ENCODE measurements at places on chromosomes 13 and 19.

DNA sequence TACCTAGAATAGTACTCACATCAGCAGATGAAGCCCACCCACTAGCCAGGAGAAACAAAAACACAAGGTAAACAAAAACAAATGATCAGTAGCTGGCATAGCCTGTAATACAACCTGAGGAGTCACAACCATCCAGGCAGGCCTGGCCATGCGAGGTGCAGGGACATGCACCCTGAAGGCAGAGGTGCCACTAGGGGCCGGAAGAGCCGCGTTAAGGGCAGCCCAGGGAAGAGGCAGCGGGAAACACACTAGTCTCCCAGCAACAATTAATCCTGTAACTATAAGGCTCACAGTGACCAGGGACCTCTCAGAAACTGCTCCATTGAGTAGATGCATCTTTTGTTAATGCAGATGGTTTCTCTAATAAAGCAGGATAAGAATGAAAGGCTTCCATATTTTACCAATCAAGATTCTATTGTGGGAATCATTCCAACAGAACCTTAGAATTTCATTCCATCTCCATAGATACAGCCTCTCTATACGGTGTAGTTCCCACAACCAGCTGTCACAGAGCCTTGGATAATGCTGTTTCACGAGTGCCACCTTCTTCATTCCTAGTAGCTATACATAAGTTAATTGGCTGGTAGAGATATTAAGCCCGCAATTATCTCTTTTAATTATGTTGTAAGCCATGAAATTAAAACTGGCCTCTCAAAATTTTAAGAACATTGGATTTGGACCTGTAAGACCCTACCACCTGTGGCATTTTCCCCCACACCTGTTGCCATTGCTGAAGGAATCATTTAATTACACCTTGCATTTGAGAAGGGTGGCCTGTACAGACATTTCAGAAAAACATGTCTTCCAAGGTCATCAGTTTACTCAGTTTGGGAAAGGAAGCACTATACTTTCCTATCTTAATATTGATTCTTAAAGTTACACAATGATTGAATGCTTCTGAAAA, 28.7 kb downstream of the ANKRD10 start:
- DNase-seq, result no peak

DNA sequence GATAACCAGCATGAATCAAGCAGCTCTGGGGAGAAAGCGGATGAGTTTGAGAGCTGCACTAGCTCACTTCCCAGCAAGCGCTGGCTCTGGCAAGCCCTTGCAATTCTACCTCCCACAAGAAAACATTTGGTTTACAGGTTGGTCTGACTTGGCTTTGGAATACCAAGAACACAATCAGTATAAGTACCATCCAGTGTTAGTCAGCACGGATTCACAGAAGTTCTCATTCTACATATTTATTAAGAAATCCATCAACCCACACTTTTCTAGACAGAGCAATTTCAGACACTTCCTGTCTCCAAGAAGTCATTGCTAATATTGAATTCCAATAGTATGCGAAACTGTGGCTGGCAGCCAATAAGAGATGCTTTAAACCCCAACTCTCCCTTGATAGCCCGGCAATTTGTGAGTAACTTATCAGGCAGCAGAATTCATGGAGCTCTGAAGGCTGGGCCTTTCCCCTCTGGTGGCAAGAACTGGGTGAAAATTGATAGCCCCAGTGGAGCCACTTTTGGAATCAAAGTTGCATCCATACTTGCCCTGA, 59.4 kb upstream of the WASF3 start:
- DNase-seq, result no peak

- DNase-seq, result no peak
Measured at GRCh38 chr13:97327506-97328221, 105.5 kb downstream of the MBNL2 start.

DNA sequence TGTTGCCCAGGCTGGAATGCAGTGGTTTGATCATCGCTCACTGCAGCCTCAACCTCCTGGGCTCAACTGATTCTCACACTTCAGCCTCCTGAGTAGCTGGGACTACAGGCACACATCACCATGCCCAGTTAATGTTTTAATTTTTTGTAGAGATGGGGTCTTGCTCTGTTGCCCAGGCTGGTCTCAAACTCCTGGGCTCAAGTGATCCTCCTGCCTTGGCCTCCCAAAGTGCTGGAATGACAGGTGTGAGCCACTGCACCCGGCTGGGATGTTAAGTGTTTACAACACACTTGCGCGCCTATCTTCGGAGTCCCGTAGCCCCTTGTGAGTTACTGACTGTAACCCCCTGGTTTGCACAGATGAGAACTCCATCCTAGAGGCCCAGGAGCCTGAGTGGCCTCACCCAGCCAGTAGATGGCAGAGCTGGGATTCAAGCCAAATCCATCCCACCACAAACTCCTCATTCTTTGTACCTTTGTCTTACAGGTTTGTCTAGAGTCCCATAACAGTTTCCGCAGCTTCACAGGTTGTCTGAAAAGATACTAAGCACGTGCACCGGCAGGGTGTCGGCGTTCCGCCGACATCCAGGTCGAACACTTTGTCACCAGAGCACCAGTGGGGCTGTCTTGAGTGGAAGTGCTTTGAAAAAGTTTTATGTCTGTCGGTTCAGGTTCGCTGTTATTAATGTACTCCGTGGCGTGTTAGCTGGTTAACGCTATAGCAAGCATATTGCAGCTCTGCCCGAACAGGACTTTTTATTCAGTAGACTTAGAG, 14.7 kb downstream of the MAG start:
- DNase-seq, result peak; percentile 29

DNA sequence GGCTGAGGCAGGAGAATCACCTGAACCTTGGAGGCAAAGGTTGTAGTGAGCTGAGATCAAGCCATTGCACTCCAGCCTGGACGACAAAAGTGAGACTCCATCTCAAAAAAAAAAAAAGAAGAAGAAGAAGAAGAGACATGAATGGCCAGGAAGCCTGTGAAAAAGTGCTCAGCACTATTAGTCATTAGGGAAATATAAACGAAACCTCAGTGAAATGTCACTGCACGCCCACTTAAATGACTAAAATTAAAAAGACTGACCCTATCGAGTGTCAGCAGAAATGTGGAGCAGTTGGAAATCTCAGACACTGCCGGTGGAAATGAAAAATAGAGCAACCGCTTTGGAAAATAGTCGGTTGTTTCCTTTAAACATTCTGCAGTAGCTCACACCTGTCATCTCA, 5.5 kb upstream of the TYROBP start:
- no peak for DNase-seq

DNA sequence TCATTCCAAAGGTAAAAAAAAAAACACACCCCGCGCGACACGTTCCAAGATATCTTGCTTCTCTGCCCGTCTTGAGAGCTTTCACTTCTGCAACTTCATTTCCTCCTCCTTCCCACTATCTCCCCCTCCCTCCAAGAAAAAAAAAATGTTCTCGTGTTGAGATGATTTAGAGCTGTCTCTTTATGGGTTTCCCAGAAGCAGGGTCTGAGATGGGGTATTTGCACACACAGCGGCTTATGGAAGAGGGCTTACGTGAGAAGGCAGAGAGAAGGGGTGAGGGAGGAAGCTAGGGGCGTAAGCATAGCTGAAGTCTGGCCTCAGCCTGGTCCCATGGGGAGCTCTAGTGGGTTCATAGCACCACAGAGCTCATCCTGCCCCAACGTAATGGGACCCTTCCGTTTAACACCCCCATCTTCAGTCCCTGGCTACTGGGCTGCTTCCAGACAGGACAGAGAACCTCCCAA, 31.3 kb upstream of the USE1 start:
- no peak for DNase-seq

GRCh38 chr19:13611596-13611995, 105.3 kb upstream of the CACNA1A start:
- no peak for DNase-seq

DNA sequence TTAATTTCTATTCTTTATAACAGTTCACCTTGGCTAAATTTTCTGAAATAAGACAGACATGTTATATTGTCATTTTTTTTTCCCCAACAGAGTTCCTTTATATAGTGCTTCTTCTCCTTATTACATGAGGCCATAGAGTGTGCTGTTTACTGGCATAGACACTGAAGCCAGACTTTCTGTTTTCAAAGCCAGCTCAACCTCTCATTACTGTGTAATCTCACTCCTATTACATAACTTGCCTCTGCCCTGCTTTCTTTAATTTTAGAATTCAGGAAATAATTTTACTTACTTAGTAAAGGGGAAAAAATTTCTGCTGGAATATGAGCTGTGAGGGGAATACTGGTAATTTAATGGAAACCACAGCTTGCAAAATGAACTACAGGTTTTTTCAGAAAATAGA, 1380.4 kb downstream of the SLITRK1 start:
- no peak for DNase-seq

DNA sequence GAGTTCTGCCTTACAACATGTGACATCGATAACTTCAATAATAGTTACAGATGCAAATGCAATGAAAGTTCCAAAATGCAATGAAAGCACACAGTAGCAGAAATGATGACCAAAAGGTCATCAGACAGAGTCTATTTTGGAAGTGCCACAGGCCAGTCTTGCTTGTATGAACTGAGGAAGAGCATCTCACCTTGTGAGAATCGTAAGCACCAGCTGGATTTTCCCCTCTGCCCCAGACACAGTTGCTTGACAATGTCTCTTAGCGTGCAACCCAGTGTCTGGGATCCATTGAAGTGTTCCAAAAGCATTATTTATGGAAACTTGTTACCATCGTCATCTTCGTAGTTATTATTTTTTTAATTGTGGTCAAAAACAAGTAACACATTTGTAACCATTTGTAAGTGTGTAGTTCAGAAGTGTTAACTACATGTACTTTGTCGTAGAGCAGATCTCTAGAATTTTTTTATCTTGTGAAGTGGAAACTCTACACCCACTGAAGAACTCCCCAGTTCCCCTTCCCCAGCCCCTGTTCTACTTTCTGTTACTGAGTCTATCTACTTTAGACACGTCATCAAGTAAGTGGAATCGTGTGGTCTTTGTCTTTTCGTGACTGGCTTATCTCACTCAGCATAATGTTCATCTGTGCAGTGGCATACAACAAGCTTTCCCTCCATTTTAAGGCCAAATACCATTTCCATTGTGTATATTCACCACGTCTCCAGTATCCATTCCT, 170.0 kb upstream of the RNF113B start:
- DNase-seq, result no peak

- DNase-seq, result peak; percentile 54
Measured at GRCh38 chr19:17718947-17719711, at the start of gene MAP1S. Gene MAP1S, plus strand, starts transcription at chr19:17719480. Its CDS starts 23 bp downstream, at chr19:17719503.

- peak; percentile 2 for DNase-seq
Measured at GRCh38 chr13:90760639-90761038, 586.8 kb upstream of the MIR17HG start.

DNA sequence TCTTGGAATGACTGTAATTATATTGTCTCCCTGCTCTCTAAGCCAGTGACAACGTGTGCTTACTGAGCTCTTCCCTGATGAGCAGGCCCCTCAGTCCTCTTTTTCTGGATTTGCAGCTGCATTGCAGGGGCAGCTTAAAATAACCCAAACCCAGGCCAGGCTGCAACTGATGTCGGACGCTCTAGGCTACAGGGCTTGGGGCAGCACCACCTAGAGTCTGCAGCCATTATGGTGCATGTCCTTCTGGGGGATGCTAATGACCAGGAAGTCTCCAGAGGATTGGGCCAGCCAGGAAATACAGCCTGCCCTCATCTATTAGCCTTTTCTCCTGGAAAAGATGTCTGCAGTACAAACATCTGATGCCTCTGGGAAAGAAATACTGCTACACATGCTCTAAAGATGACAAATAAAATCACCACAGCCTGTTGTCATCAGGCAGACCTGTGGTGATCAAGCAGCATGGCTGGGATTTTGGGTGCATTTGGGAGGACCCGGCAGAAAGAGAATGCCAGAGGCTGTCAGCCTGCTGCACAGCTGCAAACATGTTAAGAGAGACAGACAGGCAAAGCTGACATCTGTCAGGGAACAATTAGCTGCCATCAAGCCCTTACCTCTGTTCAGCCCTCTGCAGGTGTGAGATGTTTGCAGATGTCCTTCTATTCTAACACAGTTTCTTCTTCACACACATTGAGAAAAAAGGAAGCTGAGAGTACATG, 51.8 kb downstream of the CCDC70 start:
- peak; percentile 26 for DNase-seq

DNA sequence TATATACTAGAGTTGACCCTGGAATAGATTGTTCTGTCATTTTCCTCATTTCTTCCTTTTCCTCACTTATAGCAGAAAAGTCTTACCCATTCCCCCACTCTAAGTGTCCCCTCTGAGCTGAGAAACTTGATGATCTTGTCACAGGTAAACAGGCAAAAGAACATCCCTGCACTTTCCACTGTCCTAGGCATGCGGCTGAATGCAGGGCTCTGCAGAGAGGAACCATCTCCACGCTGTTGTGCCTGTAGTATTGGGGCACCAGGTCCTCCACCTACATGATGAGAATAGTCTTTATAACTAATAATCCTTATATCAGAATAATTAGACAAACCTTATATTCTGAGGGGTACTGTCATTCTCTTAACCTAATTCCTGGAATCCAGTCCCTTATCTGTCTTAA, 211.3 kb downstream of the RBM26 start:
- no peak for DNase-seq

GRCh38 chr19:39409208-39410016, 2.8 kb downstream of the ZFP36 start:
- DNase-seq, result peak; percentile 100

DNA sequence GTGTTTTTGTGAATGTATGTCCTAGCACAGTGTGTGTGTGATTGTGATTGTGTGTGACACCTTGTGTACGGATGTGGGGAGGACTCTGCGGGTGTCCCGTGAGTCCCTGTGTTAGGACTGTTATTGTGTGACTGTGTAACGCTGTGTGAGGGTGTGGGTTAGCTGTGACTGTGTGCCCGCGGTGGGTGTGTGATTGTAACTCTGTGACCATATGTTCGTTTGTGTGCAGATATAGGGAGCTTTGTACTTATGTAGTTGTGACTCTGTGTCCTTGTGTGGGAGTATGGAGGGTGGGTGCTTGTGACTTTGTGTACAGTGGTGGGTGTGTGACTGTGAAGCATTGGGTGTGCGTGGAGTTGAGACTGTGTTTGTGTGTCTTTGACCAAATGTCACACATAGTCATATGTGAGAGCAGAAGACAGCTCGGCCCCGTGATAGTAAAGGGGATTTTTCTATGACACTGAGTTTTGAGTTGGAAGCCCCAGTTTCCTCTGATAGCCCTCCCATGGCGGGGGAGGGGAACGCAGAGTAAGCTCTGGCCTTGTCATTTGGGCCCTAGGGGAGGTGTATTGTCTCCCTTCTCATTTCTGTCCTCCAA, 949 bp upstream of the ZNF260 start:
- DNase-seq, result no peak

DNA sequence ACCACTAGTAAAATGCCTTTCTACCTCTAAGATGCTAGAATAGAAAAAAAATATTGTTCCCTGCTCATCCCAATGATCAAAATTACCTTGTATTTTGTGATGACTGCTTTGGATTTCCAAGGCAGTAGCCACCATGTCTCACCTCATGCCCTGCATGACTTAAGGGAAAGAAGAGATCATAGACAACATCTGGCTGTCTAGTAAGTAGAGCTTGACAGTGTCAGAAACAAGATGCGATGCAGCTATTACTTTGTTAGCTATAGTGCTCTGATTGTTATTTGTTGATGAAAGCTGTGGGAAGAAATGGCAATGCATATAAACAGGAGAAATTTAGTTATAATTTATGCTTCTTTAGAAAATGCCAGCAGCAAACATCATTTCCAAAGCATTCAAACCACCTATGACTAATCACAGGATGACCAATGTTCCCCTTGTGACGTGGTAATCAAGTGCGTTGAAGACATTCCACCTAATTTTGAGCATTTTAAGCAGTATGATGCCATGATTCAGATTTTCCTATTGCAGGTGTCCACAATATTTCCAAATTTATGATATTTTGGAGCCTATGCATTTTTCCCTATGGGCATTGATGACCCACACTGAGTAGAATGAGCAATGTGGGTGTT, 308.3 kb downstream of the KCNRG start:
- no peak for DNase-seq

- no peak for DNase-seq
Measured at GRCh38 chr19:43525836-43526771, 897 bp downstream of the ETHE1 start.

- DNase-seq, result no peak
Measured at GRCh38 chr13:21058361-21058760, 3.0 kb downstream of the LATS2 start.

Measured in NCI-H345 (cell line).